Stimulated activated CD4-positive, alpha-beta T cell treated with anti-CD3 and anti-CD28 coated beads, TNF-alpha, amount 100 ng/mL, for 1 hour (primary cell): ENCODE measurements at places on chromosomes 11 and 22.

GRCh38 chr11:26801601-26802000 lies 79.7 kb upstream of the SLC5A12 start:
- DNase-seq, result no peak

- no peak for DNase-seq
Measured at GRCh38 chr22:17260950-17261349, 41.7 kb upstream of the ADA2 start.

- peak; percentile 47 for DNase-seq
Measured at GRCh38 chr11:65225279-65226102, 36.3 kb upstream of the POLA2 start.

DNA sequence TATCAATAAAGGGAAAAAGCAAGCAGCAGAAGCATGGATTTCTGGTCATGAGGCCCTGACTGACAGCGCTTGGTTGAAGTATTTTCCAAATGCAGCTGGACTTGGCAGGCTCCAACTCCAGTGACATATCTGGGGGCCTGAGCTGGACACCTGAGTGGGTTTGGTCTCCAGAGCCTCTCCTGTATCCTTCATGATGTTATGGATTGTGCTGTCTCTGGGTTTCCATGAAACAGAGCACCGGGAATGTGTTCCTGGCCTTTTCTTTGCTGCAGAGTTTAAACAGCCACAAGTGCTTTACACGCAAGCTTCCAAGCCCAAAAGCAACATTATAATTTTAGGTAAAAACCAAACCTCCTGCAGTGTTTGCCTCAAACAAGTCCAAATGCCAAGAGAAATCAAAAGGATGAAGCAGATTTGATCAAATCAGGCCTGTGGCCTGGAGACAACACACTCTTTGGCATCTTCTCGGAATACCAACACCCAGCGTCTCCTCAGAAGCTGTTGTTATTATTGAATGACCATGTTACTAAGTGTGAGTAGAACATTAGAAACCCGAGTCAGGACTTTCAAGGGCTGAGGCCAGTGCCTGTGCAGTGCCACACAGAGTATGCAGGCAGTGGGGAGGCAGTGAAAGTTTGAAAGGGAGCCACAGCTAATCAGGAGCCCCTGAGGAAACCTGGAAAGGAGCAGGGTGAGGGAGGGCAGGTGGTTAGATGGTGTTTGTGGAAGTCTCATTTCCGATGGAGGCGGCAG lies 42.0 kb downstream of the ME3 start:
- DNase-seq, result no peak

DNA sequence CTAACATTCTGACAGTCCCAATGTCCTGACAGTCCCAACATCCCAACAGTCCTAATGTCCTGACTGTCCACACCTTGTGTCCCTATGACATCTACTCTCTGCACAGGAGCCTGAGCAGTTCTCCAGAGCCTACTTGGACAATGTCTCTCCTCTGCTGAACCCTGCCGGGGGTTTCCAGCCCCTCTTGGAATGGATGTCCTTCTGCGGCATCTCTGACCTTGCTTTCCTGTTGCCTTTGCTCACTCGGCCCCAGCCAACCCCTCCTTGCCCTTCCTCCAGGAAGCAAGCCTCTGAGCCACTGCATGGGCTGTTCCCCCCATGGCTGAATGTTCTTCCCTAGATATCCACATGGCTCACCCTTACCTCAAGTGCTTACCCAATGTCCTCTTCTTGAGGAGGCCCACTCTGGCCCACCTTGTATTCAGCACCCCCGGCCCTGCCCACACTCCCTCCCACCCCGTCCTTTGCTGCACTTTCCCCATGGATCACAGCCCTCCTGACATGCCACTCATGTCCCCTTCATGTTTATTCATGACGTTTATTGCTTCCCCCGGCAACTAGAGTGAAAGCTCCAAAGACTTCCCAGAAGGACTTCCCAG lies 59.5 kb downstream of the DHCR7 start:
- no peak for DNase-seq

DNA sequence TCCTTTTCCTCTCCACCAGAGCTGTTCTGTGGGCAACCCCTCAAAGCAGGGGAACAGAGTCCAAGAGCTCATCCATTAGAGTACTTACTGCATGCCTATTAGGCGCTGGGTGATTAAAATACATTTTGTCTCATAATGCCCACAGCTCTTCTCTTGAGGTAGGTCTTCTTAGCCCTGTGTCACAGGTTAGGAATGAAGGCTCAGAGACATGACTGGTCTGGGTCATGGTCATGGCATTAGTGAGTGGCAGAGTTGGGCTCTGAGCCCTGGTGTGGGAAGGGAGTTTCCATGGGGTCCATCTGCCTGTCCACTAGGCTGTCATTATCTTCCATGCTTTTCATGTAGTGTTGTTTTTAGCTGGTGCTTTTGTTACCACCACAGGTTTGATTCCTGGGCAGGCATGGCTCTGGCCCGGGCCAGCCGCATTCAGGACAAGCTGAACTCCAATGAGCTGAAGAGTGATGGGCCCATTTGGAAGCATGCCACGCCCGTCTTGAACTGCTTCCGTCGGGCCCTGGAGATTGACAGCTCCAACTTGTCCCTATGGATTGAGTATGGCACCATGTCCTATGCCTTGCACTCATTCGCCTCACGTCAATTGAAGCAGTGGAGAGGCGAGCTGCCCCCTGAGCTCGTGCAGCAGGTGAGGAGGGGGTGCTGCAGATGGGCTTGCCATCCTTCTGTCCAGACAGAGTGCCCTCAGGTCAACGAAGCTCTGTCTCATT lies 76.1 kb downstream of the CABIN1 start:
- no peak for DNase-seq

- no peak for DNase-seq
Measured at GRCh38 chr22:23070418-23071229, at the start of gene GNAZ. Gene GNAZ, plus strand, starts transcription at chr22:23070519. Its CDS starts 25,177 bp downstream, at chr22:23095696.

GRCh38 chr11:31921081-31921480 lies 110.0 kb upstream of the PAX6 start:
- no peak for DNase-seq

DNA sequence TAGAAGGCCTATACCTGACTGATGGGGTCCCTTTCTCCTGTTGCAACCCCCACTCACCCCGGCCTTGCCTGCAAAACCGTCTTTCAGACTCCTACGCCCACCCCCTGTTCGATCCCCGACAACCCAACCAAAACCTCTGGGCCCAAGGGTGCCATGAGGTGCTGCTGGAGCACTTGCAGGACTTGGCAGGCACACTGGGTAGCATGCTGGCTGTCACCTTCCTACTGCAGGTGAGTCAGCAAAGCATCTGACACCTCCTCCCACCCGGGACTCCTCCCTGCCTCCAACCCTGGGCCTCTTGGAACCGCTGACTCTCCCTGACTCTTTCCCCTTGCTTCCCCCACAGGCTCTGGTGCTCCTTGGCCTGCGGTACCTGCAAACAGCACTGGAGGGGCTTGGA lies 1.2 kb downstream of the ROM1 start:
- no peak for DNase-seq

- DNase-seq, result no peak
Measured at GRCh38 chr11:130223291-130223971, 63.8 kb downstream of the ST14 start.

GRCh38 chr11:78338138-78338537 lies 79.5 kb downstream of the GAB2 start:
- DNase-seq, result no peak

- no peak for DNase-seq
Measured at GRCh38 chr11:22084564-22084963, 108.3 kb upstream of the ANO5 start.

GRCh38 chr11:23257088-23257487 lies 396.8 kb upstream of the CCDC179 start:
- DNase-seq, result no peak

- no peak for DNase-seq
Measured at GRCh38 chr11:128862908-128863660, 4.0 kb downstream of the KCNJ1 start.

DNA sequence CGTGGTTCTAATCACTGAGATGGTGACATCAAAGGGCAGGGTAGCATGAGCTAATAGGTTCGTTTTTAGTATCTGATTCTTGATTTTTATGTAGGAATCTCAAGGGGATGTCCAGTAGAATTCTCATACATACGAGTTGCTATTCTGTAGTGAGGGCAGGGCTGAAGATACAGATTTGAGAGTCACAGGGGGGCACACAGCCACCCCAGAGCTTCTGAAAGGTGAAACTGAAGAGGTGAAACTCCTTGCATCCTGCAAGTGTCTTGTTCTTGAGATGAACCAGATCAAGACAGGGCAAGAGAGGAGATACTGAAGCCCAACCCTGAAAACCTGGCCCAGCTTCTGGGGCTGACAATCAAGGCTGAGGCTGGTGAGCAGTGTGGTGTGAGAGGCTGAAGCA lies 35.6 kb upstream of the TMEM123 start:
- DNase-seq, result no peak

DNA sequence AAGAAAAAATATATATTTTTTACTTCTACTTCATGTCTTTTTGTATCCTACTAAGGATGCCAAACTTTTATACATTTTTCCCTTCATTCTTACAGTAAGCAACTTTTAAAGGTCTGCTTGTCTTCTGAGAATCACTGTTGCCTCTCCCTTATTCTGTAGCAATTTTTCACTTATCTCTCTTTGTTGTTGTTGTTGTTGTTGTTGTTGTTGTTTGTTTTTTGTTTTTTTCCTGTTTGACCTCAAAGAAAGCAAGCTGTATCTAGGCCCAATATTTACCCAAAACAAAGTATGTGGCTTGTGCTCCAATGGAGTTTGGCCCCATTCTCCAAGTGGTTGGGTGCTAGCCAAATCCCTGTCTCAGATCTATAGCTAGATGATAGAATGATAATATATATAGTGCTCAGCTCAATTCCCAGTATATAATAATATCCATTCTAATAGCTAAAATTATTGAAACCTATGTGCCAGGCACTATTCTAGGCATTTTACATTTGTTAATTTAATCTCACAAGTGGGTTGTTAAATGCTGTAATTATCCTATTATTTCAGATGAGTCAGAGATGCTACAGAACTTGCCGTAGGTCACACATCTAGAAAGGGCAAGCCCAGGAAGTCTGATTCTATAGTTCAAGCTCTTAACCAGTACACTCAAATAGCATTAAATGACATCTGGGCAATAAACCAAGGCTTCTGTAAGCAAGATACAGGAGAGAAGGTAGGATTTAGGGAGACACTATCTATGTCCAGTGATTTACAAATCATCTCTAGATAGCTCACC lies 205.1 kb upstream of the PITPNB start:
- no peak for DNase-seq

- no peak for DNase-seq
Measured at GRCh38 chr22:50737728-50738648, at the start of gene ACR. Gene ACR, plus strand, starts transcription at chr22:50738204. Its CDS starts 32 bp downstream, at chr22:50738236.

DNA sequence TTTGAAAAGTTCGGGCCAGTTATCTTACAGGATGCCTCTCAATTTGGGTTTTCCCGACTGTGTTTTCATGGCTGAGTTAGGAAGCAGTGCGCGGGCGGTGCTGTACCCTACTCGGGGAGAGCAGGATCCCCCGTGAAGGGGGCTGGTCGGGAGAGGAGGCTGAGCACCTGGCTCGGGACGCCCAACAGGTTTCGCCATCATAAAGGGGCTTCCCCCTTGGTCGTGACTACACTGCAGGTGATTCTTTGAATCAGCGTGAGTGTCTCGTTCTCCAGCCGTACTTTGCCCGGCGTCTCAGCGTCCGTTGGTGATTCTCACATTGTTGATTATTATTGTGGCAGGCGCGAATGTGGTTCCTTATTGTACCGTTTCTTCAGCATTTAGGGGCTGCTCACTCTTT lies 46.6 kb downstream of the ST14 start:
- DNase-seq, result no peak

- DNase-seq, result no peak
Measured at GRCh38 chr11:64364435-64364834, 5.5 kb downstream of the RPS6KA4 start.

DNA sequence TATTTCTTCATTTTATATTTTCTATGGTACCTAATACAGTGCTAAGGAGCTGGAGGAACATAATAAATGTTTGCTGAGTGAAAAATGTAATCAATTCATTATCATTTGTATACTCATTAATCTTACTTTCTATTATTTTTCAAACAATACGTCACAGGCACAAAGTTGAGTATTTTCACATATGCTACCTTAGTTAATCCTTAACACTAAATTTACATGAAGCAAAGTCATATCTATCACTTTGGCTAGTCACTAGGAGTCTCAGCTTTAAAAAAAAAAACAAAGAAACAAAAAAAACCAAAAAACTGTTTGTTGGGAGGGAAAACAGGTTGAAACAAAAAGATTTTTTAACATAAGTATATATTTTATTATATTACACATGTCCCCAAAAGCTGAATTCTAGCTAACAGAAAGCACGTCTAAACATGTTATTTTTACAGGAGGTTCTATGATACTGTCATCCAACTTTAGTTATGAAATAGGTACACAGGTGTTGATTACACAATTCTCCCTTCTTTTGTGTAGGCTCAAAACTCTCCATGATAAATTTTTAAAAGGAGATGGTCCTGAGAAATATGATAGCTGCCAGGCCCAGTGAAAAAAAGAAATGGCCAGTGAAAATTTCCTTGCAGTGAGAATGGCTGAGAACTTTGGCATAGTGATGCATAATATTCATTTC lies 14.3 kb downstream of the HPS5 start:
- no peak for DNase-seq

- DNase-seq, result peak; percentile 35
Measured at GRCh38 chr11:69337211-69337721, 43.3 kb downstream of the MYEOV start.

DNA sequence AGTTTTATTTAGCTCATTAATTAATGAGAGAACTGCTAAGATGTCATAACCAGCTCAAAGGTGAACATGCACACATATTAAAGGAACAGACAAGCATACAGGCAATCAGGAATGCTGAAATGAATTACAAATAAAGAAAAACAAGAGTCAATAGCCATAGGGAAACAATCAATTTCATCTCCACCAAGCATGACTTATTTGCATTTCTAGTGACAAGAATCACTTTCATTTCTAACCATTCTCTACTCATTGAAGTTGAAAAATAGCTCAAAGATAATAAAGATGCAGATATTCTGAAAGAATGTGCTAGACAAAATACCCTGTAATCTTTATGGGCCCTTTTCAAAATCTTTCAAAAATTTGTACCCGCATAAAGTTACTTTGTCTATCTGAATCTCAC lies 23.2 kb downstream of the ISX start:
- no peak for DNase-seq

- DNase-seq, result no peak
Measured at GRCh38 chr11:95767498-95767897, 22.1 kb downstream of the FAM76B start.

GRCh38 chr22:19884954-19885751 lies 30.5 kb upstream of the GNB1L start:
- no peak for DNase-seq

DNA sequence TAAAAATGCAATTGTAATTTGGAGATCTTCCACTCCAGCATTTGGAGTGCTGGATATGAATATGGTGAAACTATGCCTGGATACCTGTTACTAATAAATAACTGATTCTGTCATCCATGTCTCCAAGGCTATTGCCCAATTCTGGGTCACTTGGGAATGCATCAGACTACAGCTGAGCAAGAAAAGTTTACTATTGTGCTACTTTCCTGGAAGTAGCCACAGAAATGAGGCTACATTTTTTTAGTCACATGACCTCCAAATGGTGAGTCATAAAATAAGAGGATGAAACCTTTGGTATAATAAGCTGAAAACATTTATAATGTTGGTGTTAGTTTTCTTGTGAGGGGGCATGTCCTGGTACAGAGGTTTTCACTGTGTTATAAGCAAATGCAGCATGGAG lies 44.4 kb downstream of the DCDC1 start:
- no peak for DNase-seq

- DNase-seq, result peak; percentile 54
Measured at GRCh38 chr11:61752117-61752924, at the start of gene MYRF. Gene MYRF, plus strand, starts transcription at chr11:61752636. Its CDS starts 109 bp downstream, at chr11:61752745.
